Activated T-helper 2 cell treated with anti-CD3 and anti-CD28 coated beads, Interferon-gamma antibody, Interleukin-2, Interleukin-4, amounts not matched to agents 10 μg/mL and 5 μg/mL and 100 μg/mL, durations not matched to agents 14 hours and 24 hours and 36 hours (primary cell): ENCODE measurements at places on chromosomes 12 and 14. TPM values are rescaled to one million over a fixed set of nuclear protein-coding genes. Genes with fewer than 3 reads are reported as not detected.

Gene OAS1
- total RNA-seq: 17.7 and 17.8 TPM in 2 replicates

Gene RASSF3
- total RNA-seq: 35.7 and 35.8 TPM in 2 replicates

Gene CSRP2
- total RNA-seq: 0.84 and 3.5 TPM in 2 replicates

Gene MUCL1
- total RNA-seq: 0.51 TPM in 1 of 2 replicates, not detected in the other

Gene AMN
- 0.44 and 0.55 TPM in 2 replicates for total RNA-seq

Gene GPRC5D
- total RNA-seq: not detected in 2 replicates

Gene SIX6
- not detected in 2 replicates for total RNA-seq

Gene LMNTD1
- not detected in 2 replicates for total RNA-seq

Gene INHBC
- 0.14 TPM in 2 replicates for total RNA-seq

Gene TAS2R50
- total RNA-seq: 1.0 and 1.1 TPM in 2 replicates

GRCh38 chr12:56129206-56129941 is 1.3 kb downstream of the ESYT1 start:
- DNase-seq: peak; percentile 78
- peaks cover 50% of the 10 kb centered on the region for H3K4me1 ChIP-seq
- H3K27me3 ChIP-seq: no peaks in the 10 kb centered on the region
- H3K27ac ChIP-seq: peak overlapping the region; percentile 91
- peaks cover 47% of the 10 kb centered on the region for H3K36me3 ChIP-seq

DNA sequence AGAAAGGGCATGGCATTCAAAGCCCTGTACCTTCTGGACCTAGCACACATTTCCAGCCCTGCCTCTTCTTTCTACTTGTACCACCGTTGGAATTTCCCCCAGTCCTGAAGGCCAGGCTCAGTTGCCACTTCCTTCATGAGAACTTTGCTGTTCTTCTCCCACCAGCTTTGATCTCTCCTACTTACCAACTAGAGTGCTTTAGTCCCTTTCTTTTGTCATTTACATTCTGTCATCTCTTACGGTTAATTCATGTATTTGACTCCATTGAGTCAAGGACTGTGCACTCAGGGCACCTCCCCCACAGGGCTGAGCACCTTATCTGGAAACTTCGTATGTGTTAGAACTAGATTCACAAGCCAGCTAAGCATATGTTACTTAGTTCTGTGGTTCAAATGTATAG is 26.3 kb downstream of the BICDL1 start:
- peak overlapping the region; percentile 70 for H3K4me3 ChIP-seq
- H3K36me3 ChIP-seq: peaks cover 70% of the 10 kb centered on the region
- peaks cover 63% of the 10 kb centered on the region for H3K4me1 ChIP-seq
- no peaks in the 10 kb centered on the region for H3K27me3 ChIP-seq

GRCh38 chr12:69368171-69368570 is 8.6 kb downstream of the YEATS4 start:
- H3K4me1 ChIP-seq: peaks cover 30% of the 10 kb centered on the region
- no peak overlapping the region for H3K27ac ChIP-seq

DNA sequence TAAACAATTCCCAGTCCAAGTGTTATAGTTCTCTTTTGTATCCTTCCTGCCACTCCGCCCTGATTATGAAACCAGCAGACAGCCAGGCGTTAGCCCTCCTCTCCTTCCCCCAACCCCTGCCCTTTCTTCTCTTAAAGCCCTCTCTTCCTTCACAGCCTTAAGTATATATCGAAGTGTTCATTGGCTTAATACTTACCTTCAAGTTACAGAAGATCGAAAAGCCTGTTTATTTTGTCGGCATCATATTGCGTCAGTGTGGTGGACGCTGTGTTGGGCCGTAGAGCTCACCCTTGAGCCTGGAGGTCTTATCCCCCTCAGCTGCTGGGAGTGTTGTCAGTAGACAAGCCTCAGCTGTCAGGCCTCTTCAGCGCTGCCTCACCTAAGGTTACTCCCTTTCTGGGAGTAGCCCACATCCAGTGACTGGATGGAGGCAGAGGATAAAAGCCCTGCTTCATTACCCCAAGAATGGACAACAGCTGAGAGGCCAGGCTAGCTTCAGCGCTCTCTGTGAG is 36.2 kb downstream of the CMAS start:
- peaks cover 8% of the 10 kb centered on the region for H3K27me3 ChIP-seq
- no peaks in the 10 kb centered on the region for H3K36me3 ChIP-seq
- DNase-seq: no peak
- no peaks in the 10 kb centered on the region for H3K4me1 ChIP-seq
- no peak overlapping the region for H3K27ac ChIP-seq

GRCh38 chr12:100840748-100841147 is 46.2 kb downstream of the ANO4 start:
- no peak overlapping the region for H3K4me3 ChIP-seq
- no peak for DNase-seq
- no peaks in the 10 kb centered on the region for H3K4me1 ChIP-seq
- H3K36me3 ChIP-seq: no peaks in the 10 kb centered on the region

DNA sequence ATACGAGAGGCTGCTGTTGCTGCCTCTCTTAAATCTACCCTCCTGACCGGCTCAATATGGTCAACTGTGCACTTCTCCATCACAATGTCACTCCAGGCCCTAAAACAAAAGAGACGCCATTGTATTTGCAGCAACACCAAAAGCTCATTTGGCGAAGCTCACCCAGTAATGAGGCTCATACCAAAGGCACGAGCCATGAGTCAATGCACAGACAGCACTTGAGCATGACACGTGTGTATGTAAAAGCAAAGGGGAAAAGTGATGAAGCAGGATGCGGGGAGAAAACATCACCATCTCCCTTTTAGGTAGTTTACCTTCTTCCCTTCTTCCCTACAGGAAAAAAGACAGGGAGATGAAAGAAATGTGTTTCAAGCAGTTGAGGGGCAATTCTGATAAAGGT is 150.3 kb downstream of the FOXN3 start:
- H3K4me3 ChIP-seq: no peak overlapping the region
- peaks cover 45% of the 10 kb centered on the region for H3K4me1 ChIP-seq
- no peaks in the 10 kb centered on the region for H3K27me3 ChIP-seq
- H3K27ac ChIP-seq: peak overlapping the region; percentile 25
- DNase-seq: no peak

- H3K27me3 ChIP-seq: no peaks in the 10 kb centered on the region
- H3K4me3 ChIP-seq: no peak overlapping the region
- H3K4me1 ChIP-seq: peaks cover 23% of the 10 kb centered on the region
- DNase-seq: no peak
Measured at GRCh38 chr12:27785882-27786570, 6.0 kb upstream of the MANSC4 start.

DNA sequence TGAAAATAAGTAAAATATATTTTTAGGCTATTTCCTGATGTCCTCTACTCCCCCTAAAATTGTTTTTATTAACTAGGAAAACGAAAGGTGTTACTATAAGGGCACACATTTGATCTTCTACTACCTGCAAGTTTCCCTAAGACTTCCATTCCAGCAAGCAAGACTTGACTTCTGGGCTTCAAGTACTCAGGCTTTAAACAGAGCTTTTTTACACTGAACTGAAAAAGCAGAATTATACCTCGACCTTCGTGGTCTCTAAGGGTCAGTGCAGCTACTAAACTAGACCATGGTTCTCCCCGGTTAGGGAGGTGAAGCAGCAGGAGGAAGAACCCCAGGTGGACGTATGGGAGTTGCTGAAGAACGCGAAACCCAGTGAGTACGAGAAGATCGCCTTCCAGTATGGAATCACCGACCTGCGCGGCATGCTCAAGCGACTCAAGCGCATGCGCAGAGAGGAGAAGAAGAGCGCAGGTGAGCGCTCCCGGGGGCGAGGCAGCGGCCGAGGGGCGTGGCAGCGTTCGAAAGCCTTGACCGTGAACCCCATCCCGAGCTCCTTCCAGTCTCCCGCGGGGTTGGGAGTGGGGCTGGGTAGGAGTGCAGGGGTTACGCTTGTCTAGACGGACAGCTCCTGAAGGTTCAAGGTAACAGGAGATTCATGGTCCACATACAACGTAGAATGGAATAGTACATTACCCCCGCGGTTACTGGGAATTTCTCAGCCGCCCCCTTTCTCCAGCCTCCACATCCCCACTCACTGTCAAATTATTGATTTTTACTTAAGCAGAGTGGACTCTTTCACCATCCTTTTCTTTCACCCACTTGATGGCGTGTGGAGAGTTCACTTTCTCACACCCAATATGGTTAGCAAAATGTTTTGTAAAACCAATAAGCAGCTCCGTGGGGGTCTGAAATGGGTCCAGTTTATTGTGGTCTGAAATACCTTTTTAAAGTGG is 47.6 kb downstream of the MYBPC1 start:
- H3K4me3 ChIP-seq: no peak overlapping the region
- no peaks in the 10 kb centered on the region for H3K36me3 ChIP-seq
- H3K27ac ChIP-seq: no peak overlapping the region
- H3K4me1 ChIP-seq: peaks cover 9% of the 10 kb centered on the region
- peaks cover 33% of the 10 kb centered on the region for H3K27me3 ChIP-seq
- DNase-seq: no peak

DNA sequence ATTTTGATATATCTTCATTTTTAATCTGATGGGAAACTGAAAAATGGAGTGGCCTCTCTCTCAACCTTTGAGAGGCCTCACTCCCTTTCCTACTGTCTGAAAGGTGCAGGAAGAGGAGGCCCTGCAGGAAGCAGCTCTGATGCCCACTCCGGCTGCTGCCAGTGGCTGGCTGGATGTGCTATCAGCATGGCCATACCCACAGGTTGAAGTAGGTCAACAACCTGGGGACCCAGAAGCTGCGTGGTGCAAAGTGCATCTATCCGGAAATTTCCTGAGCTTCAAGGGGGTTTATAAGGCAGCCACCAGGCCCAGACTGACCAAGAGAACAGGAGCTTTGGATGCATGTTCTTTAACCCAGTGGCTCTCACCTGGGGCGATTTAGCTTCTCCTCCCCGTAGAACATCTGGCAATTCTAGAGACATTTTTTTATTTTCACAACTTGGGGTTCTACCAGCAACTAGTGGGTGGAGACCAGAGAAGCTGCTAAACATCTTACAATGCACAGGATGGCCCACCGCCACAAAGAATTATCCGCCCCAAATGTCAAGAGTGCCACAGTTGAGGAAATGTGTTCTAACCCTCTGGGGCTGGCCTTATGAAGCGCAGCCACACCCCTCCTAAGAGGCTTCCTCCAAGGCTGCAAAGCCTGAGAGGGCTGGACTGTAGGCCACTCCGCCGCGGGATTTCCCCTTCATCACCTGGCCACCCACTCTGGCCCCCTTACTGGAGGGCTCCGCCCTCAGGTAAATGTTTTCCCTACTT is 8.2 kb upstream of the BATF start:
- H3K4me3 ChIP-seq: no peak overlapping the region
- no peaks in the 10 kb centered on the region for H3K27me3 ChIP-seq
- no peak overlapping the region for H3K27ac ChIP-seq
- H3K4me1 ChIP-seq: peaks cover 49% of the 10 kb centered on the region
- peaks cover 22% of the 10 kb centered on the region for H3K36me3 ChIP-seq

GRCh38 chr12:85996280-85996679 is 122.2 kb downstream of the NTS start:
- H3K36me3 ChIP-seq: no peaks in the 10 kb centered on the region
- DNase-seq: no peak
- no peak overlapping the region for H3K27ac ChIP-seq
- no peaks in the 10 kb centered on the region for H3K4me1 ChIP-seq
- H3K27me3 ChIP-seq: no peaks in the 10 kb centered on the region

DNA sequence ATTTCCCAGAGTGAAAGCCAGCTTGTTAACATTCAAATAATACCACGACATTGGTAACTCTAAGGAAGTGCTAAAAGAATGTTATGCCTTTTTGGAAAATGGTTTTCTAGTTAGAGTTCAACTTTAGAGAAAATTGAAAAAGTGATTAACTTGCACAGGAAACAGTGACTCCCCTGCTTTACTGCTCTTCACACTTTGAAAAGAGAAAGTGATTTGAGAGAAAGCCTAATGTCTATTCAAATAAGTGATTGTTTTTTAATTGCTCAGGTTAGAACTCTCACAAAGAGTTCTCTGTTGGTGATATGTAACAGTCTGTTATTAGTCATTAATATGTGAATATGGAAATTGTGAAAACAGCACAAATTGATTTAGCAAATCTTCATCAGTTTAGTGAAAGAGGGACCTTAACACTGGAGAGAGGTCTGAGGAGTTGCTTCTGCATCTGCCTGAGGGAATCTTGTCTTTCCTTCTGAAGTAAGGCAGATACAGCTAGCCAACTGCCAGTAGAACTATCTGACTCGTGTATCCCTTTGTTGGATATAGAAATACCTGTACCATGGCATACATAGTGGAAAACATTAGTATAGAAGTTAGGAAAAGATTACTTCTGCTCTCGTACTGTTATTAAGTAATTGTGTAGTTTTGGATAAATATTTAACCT is 25.5 kb downstream of the ATF7IP start:
- peaks cover 60% of the 10 kb centered on the region for H3K36me3 ChIP-seq
- H3K27ac ChIP-seq: peak overlapping the region; percentile 90
- peaks cover 58% of the 10 kb centered on the region for H3K4me1 ChIP-seq
- no peaks in the 10 kb centered on the region for H3K27me3 ChIP-seq
- DNase-seq: no peak

DNA sequence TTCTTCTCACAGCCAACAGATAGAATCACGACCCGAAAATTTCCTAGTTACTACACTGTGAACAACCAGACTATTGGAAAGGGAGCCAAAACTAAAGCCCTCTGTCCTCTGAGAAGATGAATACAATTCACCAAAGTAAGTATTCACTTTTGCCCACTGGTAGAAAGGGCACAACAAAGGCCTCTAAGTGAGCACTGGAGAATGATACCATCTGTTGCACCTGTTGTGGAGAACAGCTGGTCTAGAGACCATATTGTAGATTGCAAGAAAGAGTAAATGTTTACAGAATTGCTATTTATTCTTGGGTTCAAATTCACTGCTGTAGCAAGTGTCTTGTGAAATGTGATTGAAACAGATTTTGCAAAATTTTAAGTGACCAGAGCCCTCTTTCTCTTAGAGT is 46.9 kb upstream of the ANO6 start:
- no peak for DNase-seq
- no peak overlapping the region for H3K4me3 ChIP-seq
- peaks cover 9% of the 10 kb centered on the region for H3K27me3 ChIP-seq
- no peaks in the 10 kb centered on the region for H3K36me3 ChIP-seq

GRCh38 chr14:49928015-49928414 is 35.1 kb downstream of the ARF6 start:
- no peak for DNase-seq
- peaks cover 7% of the 10 kb centered on the region for H3K4me1 ChIP-seq
- H3K27ac ChIP-seq: no peak overlapping the region
- H3K4me3 ChIP-seq: no peak overlapping the region
- peaks cover 15% of the 10 kb centered on the region for H3K36me3 ChIP-seq

GRCh38 chr14:63200767-63201166 is 3.5 kb upstream of the RHOJ start:
- DNase-seq: no peak
- no peak overlapping the region for H3K4me3 ChIP-seq
- no peaks in the 10 kb centered on the region for H3K4me1 ChIP-seq
- H3K27me3 ChIP-seq: no peaks in the 10 kb centered on the region
- no peaks in the 10 kb centered on the region for H3K36me3 ChIP-seq

DNA sequence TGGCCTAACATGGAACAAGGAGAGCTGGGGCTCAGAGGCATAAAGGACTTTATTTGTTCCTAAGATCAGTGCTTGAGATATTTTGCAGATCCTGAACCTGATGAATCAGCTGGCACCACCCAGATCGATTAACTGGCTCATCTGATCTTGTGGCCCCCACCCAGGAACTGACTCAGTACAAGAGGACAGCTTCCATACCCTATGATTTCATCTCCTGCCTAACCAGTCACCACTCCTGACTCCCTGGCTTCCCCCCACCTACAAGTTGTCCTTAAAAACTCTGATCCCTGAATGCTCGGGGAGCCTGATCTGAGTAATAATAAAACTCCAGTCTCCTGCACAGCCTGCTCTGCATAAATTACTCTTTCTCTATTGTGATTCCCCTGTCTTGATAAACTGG is 5.1 kb downstream of the C12orf56 start:
- H3K36me3 ChIP-seq: peaks cover 15% of the 10 kb centered on the region
- peaks cover 28% of the 10 kb centered on the region for H3K4me1 ChIP-seq
- peaks cover 3% of the 10 kb centered on the region for H3K27me3 ChIP-seq
- H3K4me3 ChIP-seq: no peak overlapping the region
- DNase-seq: no peak

GRCh38 chr12:14340371-14340770 is 25.1 kb upstream of the ATF7IP start:
- no peaks in the 10 kb centered on the region for H3K4me1 ChIP-seq
- H3K27ac ChIP-seq: no peak overlapping the region
- no peak overlapping the region for H3K4me3 ChIP-seq
- no peak for DNase-seq
